Jurkat, Clone E6-1 (cell line): ENCODE measurements at places on chromosomes 11 and 22.

DNA sequence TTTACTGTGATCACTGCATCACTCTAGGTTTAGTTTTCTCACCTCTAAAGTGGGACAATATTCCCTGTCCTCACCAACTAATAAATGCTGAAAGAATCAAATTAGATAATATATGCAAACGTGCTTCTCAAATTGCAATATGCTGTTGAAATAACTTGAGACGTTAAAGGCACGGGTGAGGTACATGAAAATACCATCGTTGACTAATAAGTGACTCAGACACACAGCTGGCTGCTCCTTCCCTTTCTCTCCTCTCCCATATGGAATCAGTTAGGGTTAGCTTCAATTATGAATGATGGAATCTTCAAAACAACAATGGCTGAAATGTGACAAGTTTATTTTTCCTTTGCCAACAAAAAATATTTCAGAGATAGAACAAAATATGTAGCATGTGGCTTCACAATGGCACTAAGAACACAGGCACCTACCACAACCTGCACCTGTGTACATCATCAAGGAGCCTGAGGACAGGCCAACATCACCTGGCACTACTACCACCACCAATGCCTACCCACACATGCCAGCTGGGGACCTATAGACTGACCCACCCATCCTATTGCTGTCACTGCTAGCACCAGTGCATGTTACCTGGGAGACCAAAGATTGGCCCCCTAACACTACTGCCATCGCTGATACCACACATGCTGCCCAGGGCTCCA is 13.7 kb downstream of the GDPD4 start:
- no peak for DNase-seq

GRCh38 chr11:125320347-125321076 is 156.0 kb downstream of the PKNOX2 start:
- no peak for DNase-seq

DNA sequence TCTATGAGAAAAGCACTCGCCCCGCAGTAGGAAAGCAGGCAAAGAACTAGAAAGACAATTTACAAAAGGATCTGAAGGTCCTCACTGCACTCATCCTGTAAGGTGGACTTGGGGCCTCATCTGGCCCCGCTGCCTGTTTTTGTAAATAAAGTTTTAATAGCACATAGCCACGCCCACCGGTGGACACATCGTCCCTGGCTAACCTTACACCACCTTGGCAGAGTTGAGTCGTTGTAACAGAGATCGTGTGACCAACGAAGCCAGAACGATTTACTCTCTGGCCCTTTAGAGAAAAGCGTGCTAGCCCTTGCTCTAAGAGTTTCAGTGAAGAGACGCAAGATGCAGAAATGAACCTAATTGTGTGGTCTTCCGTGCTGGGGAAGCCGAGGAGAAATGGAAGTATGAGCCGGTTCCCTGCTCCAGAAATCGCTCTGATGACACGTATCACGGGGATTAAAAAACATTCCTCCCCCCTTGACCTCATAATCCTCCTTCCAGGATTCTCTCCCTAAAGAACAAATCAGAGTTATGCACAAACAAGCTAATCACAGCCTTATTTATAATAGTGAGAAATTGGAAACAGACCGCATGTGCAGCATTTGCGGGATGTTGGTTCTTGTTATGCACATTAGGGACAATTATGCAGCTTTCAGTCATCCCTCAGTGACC is 80.1 kb downstream of the CDKN1C start:
- DNase-seq: no peak

GRCh38 chr11:133898031-133898769 is 52.9 kb upstream of the SPATA19 start:
- DNase-seq: no peak

GRCh38 chr11:1476940-1477736 is 9.4 kb downstream of the MOB2 start:
- no peak for DNase-seq

- DNase-seq: no peak
Measured at GRCh38 chr11:67651976-67652781, 1.6 kb upstream of the ACY3 start.

GRCh38 chr11:111592491-111592890 is 9.8 kb upstream of the SIK2 start:
- no peak for DNase-seq

DNA sequence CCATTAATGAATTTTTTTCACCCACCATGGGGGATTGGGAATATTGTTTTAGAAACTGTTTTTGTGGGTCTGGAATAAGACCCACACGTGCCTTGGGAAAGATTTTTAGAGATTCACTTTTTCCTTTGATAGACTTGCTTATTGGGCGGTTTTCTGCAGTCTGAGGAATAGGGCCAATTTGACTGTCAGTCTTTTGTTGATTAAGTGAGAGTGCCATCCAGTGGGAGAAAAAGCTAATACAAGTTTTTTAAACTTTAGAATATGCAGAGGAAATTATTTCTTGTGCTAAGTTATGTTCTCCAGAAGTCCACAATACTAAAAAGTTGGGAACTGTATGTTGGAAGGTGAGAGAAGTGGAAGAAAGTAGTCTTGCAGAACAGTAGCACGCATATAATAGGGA is 56.1 kb downstream of the PRMT3 start:
- peak; percentile 8 for DNase-seq

- no peak for DNase-seq
Measured at GRCh38 chr11:96124155-96124554, 200.2 kb upstream of the MTMR2 start.

- no peak for DNase-seq
Measured at GRCh38 chr11:111400595-111400994, 21.5 kb upstream of the POU2AF1 start.

DNA sequence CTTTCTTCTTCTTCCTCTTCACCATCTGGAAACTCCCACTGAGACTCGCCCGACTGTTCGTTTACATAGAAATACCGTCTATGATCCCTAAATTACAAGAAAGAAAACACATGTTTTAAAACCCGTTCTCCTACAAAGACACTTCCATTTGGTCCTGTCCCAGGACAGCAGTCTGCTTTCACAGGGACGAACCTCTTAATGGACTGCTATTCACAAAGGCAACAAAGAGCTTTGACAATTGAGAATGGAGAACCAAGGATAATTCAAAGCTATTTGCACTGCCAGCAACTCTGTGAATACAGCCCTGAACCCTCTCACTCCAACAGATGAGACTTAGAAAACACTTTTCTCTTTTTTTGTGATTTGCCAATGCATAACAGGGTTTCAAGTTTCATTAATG is 16.3 kb upstream of the AGBL2 start:
- DNase-seq: no peak

DNA sequence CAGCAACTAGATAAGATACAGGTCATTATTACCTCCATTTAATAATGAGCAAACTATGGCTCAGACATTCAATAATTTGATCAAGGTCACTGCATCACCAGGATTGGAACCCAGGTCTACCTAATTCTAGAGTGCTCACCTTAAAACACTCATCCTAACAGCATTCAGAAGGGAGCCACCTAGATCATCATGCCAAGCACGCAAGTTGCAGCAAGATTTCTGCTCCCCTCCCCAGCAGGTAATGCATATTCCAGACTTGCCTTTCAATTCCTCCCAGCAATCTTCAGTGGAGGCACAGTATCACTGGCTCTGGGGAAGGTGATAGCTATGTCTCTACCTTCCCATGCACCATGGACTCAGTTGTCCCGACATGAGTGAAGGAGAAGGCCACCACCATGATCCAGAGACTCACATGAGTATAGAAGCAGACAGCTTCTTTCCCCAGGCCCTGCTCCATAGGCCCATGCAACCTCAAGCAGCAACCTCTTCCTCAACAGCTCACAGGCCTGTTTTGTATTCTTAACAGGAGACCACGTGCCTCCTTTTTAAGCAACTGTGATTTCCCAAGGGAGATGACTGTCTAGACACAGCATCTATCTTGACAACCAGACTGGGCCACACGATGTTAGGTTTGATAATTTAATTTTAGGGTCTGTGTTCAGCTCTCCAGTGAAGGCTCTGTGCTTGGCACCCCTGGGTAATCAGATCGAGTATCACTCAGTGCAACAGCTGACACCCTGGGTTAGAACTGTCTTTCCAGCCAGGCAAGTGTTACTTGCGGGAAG is 36.4 kb downstream of the RAB30 start:
- no peak for DNase-seq

DNA sequence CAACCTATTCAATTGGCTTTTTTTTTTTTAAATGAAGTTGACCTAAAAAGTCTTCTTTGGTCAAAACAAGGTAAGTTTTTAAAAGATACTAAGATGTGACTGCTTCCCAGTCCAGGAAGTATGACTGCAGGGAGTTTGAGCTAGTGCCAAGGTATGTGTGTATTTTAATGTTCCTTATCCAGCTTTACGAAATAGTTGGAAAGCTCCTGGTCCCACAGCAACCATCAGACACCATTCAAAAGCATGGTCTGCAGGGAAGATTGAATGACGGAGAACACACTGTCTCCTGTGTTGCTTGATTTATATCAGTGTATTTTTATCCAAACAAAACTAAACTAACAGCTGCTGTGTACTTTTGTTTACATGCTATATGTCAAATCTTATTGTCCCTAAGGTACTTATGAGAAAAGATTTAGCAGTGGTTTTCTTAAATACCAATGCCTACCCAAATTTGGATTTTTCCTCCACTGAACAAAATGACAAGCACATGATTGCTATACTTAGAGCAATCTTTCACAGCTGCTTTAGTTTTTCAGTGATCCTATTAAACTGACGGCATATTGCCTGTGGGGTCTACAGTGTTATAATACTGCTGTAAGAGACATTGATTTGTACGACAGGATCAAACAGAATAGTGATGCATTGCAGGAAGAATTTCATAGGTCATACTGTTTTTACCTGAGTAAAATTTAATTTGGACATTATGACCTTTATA is 122.9 kb downstream of the DCDC1 start:
- no peak for DNase-seq

DNA sequence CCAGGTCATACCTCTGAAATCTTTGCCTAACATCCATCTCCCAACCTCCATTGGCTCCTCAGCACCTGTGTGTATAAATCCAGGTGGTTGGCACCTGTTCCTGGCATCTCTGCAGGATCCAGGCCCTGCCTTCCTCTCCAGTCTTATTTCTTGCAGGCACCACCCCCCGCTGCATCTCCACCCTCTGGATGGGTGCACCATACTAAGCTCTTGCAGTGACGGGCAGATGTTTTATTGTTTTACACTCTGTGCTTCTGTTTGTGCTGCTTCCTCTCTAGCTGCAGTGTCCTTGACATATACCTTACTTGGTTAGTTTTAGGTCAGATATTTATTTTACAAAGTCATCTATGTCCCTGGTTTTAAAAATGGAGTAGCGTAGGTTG is 102.6 kb downstream of the TBC1D22A start:
- no peak for DNase-seq

GRCh38 chr22:23904573-23905254 is 10.5 kb downstream of the MIF start:
- no peak for DNase-seq

DNA sequence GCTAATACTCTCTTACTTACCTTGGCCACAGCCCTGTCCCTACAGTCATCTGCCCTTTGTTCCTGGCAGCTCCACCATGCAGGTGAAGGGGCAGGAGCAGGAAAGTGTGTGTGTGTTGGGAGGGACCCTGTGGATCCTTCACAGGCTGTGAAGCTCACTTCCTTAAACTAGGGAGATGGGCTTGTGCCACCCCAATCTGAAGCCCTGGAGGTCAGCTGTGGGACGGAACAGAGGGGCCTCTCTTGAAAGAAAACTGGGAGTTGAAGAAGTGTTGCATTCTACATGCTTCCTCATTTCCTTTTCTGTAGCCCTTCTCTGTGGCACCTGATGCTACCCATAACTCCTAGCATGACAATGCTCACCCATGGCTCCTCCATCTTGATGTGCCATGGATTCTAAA is 11.7 kb downstream of the FADS1 start:
- DNase-seq: no peak

GRCh38 chr11:79200398-79201070 is 240.3 kb downstream of the TENM4 start:
- no peak for DNase-seq

DNA sequence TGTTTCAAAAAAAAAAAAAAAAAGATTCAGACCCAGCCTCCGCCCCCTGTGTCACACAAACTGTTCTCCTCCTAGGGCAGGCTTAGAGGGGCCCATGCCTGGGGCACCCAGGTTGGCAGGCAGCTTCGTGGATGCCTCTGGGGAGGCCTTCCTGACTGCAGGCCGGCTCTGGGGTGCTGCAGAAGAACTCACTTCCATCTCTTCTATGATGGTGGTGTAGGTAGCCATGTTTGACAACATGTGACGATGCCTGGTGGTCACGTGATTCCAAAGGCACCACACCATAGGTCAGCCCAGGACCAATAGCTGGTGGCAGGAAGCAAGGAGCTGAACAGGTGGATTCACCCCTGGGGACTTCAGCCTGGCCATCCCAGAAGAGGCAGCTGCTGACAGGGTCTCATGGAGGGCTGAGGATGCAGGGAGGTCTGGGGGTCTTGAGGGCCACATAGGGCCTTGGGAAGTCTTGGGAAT is 24.1 kb upstream of the CELSR1 start:
- DNase-seq: peak; percentile 93

- DNase-seq: no peak
Measured at GRCh38 chr11:76062733-76063132, 143.6 kb downstream of the WNT11 start.

GRCh38 chr11:77117492-77117891 is 10.6 kb upstream of the MYO7A start:
- DNase-seq: no peak

DNA sequence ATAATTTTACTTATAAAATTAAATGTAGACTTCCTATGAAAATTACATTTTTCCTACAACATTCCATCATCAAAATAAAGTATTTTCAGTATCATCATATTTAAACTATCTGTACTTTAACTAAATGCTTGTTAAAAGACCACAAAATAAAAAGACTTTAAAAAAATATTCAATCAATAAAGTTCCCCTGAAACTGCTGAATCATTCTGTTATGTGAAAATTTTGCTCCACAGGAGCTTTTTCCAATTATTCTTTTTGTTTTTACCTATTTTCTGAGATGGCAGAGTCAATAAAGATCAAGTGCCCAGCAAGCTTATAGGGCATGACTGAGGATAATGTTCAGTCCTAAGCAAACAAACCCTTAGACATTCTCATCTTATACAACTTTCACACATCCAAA is 27.3 kb downstream of the ALKBH8 start:
- DNase-seq: no peak

- no peak for DNase-seq
Measured at GRCh38 chr11:7982582-7983119, 4.5 kb upstream of the EIF3F start.
